ENCODE measurements at places on chromosomes 5 and 9.
A peak's percentile ranks its signal among the peaks of the same experiment; 100 is the strongest.

DNA sequence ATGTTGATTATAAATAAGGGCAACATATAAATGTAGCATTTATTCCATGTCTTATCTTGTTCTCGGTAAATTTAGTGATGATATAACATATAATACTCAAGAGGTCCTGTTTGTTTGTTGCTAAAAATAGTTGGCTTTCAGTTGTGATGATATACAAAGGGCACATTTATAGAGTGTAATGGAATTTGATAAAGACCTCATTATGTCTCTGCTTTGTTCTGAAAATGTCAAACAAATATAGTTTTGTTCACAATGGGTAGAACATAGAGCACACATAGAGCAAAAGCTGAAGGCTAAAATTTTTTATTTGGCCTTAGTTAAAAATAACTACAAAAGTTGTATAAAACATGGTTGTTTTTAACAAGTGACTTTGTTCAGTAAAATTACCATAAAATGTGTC, 477.1 kb upstream of the SMC2 start:
- no peak for DNase-seq

DNA sequence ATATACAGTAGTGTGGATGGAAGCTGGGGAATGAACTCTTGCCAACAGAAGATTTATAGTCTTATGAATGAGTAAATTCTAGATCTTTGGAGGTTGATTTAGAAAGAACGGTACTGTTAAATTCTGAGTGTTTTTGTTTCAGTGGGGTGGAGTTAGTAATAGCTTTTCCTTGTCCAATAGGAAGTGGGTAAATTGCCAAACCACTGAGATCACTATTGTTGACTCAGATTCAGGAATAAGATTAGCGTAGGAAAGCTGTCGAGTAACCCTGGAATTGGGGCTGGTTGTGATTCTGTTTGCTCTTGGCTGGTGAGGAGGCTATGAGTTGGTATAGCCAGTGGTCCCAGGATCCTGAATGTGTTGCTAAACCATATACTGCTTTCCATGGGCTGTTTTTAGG, 155.6 kb downstream of the ARHGAP26 start:
- no peak for DNase-seq

GRCh38 chr5:149852641-149853330, 91.8 kb downstream of the PDE6A start:
- peak; percentile 41 for DNase-seq

GRCh38 chr9:90287567-90288274, 354.9 kb downstream of the DIRAS2 start:
- DNase-seq, result peak; percentile 13

GRCh38 chr9:73347720-73348119, 196.1 kb downstream of the ANXA1 start:
- DNase-seq, result no peak

GRCh38 chr5:36883894-36884462, 7.4 kb downstream of the NIPBL start:
- DNase-seq, result no peak

DNA sequence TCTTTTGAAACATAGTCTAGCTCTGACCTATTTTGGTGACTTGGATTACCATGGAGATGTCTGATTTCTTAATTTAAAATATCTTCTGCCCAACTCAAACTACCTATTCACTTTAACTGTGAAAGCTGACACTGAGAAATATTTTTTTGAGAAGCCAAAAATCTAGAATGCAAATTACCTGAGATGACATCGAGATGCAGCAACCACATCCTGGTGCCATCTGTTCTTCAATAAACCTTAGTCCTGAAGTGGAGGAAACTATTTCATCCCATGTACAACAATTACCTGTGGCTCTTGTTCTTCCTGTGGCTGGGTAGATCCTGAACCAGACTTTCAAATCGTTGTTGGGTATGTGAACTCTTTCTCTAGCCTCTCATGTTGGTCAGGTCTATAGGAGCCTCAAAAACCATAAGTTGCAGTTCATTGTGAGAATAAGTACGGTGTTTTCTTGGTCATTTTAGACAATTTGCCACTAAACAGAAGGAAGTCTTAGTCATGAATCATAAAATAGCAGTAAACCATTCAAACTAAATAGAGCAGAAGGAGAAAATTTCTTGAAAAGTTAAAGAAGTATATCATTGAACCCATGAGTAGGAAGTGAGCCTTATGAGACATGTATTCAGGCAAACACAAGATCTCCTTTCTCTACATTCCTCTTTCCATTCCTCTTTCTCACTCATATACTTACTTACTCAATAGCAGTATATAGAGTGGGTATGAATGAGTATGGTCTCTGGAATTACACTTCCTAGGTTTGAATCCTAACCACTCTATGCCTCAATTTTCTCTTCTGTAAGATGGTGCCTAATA, 176.0 kb downstream of the HMHB1 start:
- DNase-seq, result no peak

DNA sequence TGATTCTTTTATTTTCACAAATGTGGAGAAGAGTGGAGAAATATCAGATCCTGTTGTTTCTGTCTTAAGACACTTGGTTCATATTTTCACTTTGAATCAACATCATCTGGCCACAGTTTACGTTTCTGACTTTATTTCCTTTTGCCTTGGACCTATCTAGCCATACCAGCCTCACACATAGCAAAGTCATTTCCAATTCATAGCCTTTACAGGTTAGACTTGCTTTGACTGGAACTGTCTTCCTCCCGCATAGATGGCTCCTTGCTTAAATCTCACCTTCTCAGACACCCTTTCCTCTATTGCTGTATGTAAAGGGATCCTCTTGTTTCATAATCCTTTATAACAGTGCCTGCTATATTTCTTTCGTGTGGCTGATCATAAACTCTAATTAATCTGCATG, 297.8 kb downstream of the SH3GL2 start:
- no peak for DNase-seq

DNA sequence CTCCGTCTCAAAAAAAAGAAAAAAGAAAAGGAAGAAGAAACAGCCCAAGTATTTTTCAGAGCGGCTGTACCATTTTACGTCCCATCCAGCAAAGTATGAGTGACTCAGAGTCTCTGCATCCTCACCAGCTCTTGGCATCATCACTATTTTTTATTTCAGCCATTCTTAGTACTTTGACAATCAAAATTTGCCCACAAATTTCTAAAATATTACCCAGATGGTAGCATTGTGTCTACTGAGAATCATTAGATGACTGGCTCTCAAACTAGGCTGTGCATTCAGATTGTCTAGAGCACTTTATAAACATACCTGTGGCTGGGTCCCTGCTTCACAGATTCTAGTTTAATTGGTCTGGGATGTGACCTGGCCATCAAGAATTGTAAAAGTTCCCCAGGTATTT, 21.6 kb upstream of the MELK start:
- no peak for DNase-seq

DNA sequence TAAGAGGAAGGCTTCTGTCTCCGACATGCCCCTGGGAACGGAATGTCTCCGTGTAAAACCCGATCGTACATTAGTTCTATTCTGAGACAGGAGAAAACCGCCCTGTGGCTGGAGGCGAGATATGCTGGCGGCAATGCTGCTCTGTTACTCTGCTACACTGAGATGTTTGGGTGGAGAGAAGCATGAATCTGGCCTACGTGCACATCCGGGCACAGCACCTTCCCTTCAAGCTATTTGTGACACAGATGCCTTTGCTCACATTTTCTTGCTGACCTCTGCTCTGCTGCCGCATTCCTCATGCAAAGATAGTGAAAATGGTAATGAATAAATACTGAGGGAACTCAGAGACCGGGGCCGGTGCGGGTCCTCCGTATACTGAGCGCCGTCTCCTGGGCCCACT, 2.2 kb upstream of the DPP7 start:
- DNase-seq, result no peak

DNA sequence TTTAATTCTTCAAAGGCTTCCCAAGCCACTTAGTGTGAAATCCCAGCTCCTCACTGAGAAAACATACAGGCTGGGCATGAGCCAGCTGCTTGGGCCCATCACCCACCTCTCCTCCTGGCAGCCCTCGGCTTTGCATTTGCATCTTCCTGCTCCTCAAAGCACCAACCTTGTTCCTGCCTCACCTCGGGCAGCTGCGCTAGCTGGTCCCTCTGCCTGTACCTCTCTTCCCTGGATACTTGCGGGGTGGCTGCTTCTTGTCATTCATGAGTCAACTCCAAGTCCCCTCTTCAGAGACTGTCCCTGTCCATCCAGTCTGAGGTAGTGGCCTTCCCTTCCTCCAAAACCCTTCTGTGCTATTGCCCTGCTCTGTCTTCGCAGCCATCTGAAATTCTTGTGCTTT, 116.1 kb upstream of the CXCL14 start:
- DNase-seq, result no peak

DNA sequence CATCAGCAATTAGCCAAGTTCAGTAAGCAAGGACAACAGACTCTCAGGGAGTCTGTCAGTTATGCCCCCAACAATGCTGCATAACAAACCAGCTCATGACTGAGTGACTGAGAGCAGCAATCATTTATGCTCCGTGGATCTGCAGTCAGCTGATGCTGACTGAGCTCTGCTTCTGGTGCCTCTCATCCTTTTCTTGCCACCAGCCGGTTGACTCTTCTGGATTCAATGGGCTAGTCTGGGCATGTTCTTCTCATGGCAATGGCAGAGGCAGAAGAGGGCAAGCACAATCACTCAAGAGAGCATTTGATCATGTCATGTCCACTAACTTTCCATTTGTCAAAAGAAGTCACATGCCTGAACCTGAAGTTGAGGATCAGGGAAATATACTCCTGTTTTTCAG, 157.0 kb upstream of the NTRK2 start:
- no peak for DNase-seq

DNA sequence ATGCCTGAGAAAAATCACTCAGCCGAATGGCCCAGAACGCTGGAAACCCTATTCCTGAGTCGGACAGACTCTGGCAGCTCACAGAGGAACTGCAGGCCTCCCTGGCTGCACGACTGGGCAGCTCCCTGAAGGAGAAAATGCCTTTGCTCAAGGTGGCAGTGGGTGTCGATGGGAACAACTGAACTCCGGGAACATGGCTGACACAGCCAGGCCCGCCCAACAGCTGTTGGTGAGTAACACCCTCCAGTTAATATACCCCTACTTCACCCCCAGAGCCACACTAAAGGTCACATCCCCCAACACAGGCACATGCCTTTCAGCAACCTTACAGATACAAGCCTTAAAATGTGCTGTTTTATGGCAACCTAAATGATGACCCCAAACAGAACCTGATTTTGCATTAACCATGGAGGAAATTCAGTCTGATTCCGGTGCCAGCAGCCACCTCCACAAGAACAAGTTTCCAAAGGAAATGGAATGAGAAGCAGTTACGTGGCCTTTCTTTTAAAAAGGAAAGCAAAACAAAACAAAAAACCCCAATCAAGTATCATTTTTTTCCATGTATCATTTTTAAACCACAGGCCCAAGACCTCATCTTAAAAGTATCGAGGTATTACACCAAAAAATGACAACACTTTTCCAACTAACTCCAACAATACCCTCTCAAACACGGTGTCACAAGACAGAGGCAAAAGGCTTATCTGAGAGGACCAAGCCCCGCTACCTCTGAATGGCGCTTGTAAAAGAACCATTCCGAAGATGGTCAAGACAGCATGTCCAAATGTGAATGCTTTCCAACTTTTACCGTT, 3.1 kb downstream of the KLF9 start:
- DNase-seq, result no peak

GRCh38 chr9:96139592-96140295, 162.2 kb downstream of the HSD17B3 start:
- DNase-seq, result no peak

DNA sequence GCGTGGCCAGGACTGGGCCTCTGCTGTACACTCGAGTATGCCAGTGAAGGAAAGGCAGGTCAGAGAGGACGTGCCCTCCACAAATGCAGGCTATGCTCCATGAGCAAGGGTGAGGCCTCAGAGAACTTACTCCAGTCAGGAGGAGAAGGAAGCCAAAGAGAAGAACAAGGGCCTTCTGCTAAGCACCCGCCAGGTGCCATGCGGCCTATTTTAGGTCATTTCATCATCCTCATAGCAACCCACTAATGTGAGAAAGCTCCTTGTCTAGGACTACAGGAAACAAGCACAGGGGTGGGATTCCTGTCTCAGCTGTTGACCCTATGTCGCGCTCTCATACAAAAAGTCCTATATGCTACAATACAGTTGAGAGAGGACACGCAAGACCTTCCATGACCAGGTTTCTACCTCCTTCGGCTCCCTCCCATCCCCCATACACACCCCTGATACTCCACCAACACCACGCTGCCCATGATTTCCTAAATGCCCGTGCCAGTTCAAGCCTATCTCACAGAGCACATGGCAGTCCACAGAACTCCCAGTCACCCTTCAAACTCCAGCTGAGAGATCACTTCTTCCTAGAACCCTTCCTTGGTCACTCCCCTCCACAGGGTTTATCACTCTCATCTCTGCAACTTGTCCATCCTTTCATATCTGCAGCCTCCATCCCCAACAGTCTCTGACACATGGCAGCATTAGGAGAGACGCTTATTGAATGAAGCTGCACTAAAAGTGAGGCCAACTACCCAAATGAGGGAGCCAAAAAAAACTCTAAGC, 26.8 kb downstream of the PSMB7 start:
- DNase-seq, result no peak

DNA sequence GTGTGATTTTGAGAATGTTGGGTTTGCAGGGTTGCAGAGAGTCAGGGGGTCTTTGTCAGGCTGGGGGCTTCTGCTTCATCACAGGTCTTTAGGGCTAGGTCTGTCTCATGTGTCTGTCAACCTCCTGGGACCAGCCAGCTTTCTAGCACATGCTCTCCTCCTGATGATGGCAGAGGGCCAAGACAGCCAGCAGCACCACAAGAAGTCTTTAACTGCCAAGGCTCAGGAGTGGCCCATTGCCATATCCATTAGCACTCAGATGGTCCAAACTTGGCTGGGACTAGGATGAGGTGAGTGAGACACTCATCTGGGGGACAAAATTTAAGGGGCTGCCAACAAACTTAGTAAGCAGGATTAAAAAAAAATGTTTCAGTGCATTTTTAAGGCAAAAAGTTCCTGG, 384.2 kb upstream of the CDH10 start:
- DNase-seq, result no peak

DNA sequence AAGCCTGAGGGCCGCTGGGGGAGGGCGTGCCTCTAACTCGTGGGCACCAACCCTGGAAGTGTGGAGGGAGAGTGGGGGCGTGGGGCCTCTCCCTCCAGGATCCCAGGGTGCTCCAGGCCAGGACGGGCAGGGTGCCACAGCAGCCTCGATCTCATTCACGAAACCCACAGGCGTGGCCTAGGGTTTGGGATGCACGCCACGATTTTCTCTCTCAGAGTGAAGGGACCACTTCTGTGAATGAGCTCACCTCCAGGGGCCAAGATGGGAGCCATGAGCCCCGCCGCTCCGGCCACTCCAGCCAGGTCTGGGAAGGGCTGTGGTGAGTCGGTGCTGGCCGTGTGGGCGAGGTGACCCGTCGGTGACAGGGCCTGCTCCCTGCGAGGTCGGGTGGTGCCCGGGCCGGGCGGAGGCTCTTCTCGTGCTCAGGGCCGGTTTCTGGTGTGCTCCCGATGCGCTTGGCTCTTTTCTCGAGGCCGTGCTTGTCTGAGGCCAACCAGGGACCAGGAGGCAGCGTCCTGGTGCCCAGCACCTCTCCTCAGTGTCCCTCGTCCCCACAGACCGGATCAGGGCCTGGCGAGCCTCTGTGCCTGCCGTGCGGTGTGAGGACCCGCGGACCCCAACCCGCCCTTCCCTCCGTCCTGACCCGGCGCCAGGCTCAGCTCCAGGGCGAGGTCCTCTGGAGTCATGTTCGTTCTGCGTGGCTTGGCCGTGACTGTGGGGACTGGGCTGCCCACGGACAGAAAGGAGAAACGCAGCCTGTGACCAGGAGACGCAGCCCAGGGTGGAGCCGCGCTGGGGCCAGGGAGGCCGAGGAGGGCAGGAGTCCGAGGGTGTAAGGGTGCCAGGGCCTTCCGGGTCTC, 31.0 kb downstream of the TPPP start:
- no peak for DNase-seq

Measured in GM12891 (cell line).